SJCRH30 (cell line): ENCODE measurements at places on chromosomes 2 and 18. TPM values are rescaled to one million over a fixed set of nuclear protein-coding genes. Genes with fewer than 3 reads are reported as not detected.

The CAVIN2 gene
- 8.6 and 10.2 TPM in 2 replicates for total RNA-seq

The COMMD1 gene
- 48.9 and 51.4 TPM in 2 replicates for total RNA-seq

The CD207 gene
- 0.08 TPM in 1 of 2 replicates, not detected in the other for total RNA-seq

The NEUROD1 gene
- not detected in 2 replicates for total RNA-seq

The ZNF516 gene
- total RNA-seq, result 6.3 and 8.2 TPM in 2 replicates

The ZEB2 gene
- 55.1 and 69.1 TPM in 2 replicates for total RNA-seq

The CPO gene
- not detected in 2 replicates for total RNA-seq

The TUBA3E gene
- not detected in 2 replicates for total RNA-seq

The MFSD2B gene
- 0.05 TPM in 1 of 2 replicates, not detected in the other for total RNA-seq

The CKAP2L gene
- total RNA-seq, result 31.0 and 33.7 TPM in 2 replicates

The FHOD3 gene
- 0.10 and 0.15 TPM in 2 replicates for total RNA-seq

The DSEL gene
- total RNA-seq, result 21.5 and 24.6 TPM in 2 replicates

The SERPINB13 gene
- not detected in 2 replicates for total RNA-seq

DNA sequence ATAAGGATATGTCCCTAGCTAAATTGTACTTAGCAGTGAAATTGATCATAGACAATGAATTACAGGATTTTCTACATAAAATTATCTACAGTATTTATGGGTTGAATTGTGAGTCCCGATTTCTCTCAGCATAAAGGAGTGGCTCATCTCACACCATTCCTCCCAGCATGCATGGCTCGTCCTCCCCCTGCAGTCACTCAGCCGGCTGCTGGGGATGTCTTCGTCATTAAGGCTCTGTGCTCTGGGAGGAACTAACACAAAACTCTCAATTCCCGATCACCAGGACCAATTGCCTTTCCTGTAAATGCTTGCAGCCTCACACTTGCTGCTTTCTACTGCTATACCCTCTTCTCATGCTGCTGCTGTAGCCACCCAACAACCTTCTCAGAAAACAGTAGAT is 75.9 kb downstream of the TXNL1 start:
- DNase-seq, result no peak

- no peak for DNase-seq
These were observed 216.2 kb downstream of the GBX2 start for GRCh38 chr2:235951982-235952381.

GRCh38 chr18:22098563-22098989 is 70.8 kb upstream of the GATA6 start:
- no peak for DNase-seq

DNA sequence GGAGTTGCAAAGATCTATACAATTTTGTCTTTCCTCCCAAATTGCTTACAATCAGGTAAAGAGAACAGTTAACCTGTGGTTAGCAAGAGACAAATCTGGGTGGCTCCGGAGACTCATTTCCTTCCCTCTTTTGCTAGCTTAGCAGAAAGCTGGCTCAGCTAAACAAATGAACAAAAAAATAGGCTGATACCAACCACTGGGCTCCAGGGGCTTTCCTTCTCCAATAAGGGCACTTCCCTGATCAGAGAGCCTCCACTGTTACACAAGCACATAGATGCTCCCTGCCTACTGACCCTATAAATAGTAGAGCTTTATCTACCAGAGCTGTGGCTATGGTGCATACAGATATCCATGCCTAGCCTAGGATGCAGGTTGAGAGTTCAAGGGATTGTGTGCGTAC is 90.1 kb upstream of the ARL5A start:
- DNase-seq, result no peak

DNA sequence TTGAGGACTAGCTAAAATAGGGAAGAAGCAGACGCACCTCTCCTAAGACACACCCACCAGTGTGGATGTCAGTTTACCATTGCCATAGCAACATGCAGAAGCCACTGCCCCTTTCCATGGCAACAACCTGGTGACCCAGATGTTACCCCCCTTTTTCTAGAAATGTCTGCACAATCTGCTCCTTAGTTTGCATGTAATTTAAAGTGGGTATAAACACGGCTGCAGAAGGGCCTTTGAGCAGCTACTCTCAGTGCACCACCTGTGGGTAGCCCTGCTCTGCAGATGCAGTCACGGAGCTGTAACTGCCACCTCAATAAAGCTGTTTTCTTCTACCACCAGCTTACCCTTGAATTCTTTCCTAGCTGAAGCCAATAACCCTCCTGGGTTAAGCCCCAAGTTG is 87.1 kb downstream of the FBXO15 start:
- no peak for DNase-seq

DNA sequence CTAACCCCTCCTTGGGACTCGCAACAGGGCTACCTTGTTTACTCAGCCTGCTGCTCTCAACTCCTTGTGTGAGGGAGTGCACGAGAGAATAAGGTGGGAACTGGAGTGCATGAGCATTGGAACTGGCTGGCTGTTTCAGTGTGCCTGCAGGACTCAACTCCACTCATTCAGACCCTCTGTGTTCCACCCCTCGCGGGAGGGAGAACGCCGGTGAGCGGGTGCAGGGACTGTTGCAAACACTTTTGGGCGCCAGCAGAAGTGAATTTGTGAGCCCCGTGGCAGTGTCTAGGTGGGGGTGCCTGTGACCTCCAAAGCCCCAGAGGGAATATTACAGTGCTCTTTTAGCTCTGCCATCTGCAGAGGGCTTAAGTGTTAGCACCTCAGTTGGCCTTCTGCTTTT is 1978.3 kb upstream of the PIK3C3 start:
- no peak for DNase-seq

GRCh38 chr2:17460371-17461086 is 57.7 kb downstream of the RAD51AP2 start:
- DNase-seq, result no peak

GRCh38 chr2:178264211-178264610 is 69.9 kb downstream of the OSBPL6 start:
- no peak for DNase-seq

GRCh38 chr2:138522556-138522955 is 21.0 kb downstream of the SPOPL start:
- no peak for DNase-seq

GRCh38 chr18:24065906-24066305 is 51.4 kb downstream of the TTC39C start:
- no peak for DNase-seq

GRCh38 chr2:8307606-8308180 is 374.2 kb upstream of the ID2 start:
- DNase-seq, result no peak

DNA sequence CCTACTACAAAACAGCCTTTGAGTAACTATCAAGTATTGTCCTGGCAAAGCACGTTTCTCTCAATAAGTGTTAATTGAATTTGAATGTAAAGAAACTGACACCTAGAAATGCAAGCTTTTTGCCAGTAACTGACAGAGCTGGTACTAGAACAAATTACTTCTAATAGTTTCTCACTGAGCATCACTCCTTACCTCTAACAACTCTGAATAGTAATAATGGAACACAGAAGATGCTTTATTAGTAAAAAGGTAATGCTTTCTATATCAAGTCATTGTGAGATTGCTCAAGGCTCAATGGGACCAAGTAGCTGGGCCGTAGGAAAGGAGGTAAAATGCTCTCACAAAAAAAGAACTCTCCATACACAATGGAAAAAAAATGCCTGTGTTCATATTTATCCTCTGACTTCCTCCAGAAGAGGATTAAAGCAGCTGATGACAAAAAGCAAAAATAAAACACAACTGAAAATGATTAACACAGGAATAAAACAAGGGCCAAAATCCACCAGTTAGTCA is 11.8 kb downstream of the RASGRP3 start:
- no peak for DNase-seq

DNA sequence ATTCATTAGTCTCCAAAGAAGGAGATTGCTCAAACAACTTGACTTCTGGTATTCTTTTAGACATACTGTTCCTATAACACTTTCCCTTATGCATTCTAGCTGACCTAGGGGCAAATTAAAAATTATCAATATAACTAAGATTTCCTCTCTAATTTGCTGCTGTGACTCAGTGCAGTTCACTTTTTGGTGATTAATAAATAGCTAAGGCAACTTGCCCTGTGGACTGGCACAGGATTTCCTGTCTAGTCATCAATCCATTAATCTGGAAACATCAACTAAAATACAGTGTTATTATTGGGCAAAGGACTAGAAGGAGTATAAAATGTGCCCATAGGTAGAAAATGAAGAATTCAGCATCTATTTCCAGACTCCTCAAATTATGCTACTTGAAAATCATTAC is 83.5 kb upstream of the SERPINE2 start:
- no peak for DNase-seq

DNA sequence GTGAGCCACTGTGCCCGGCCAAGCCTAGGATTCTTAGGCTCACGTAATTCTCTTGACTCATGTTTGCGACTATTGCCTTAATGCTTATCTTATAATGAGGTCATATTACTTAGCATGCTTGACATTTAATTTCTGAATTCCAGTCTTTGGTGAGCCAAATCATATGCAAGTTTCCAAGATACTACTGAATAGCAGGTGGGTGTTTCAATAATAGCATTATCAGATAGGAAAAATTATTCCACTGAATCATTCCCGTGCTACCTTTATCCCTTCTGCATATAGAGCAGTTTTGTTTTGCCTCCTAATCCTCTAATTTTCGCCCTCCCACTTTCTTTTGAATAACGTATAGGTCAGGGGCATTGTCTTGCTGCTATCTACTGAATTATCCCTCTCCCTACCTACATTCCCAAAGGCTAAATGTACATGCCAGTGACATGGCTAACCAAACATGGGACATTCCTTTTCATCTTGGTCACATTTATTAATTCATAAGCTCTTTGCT is 4.9 kb downstream of the DAW1 start:
- DNase-seq, result no peak

- no peak for DNase-seq
These were observed 425.6 kb downstream of the SUCLG1 start for GRCh38 chr2:84033347-84033974.

- no peak for DNase-seq
These were observed 110.6 kb downstream of the CLIP4 start for GRCh38 chr2:29225814-29226213.

- DNase-seq, result no peak
These were observed 332.4 kb downstream of the PARD3B start for GRCh38 chr2:204877691-204878090.

DNA sequence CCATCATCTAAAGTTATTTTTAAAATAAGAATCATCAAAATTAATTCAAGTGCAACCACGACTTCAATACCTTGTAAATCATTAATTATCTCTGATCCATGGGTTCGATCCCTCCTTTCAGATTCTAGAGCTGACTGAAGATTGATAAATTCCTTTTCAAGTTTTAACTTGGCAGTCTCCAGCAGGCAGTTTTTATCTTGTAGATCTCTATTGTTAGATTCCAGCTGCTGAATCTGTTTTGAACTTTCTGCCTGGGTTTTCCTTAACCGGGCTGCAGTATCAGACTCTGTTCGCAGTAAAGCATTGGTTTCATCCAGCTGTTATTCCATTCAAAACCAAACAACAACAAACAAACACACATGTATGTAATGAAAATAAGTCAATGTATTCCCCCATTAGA is 59.5 kb downstream of the SLC66A3 start:
- no peak for DNase-seq

- DNase-seq, result no peak
These were observed 426.5 kb downstream of the METTL4 start for GRCh38 chr18:2144811-2145210.

- no peak for DNase-seq
These were observed 11.4 kb upstream of the CIDEA start for GRCh38 chr18:12242658-12243260.

GRCh38 chr18:70848329-70848728 is 559.5 kb downstream of the SOCS6 start:
- no peak for DNase-seq

- peak; percentile 16 for DNase-seq
These were observed 15.8 kb downstream of the TMEM200C start for GRCh38 chr18:5879479-5879882.

DNA sequence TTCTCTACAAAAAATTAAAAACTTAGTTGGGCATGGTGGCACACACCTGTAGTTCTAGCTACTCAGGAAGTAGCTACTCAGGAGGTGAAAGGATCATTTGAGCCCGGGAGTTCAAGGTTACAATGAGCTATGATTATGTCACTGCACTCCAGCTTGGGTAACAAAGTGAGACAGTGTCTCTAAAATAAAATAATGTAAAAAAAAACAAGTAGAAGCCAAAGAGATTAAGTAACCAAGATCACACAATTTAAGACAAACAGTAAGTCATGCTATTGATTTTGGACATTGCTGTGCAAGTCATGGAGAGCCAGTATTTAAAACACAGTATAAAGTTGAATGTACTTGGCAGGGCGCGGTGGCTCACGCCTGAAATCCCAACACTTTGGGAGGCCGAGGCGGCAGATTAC is 20.5 kb downstream of the ITSN2 start:
- DNase-seq, result no peak

- peak; percentile 69 for DNase-seq
These were observed 1.1 kb upstream of the SEH1L start for GRCh38 chr18:12946549-12947284.

DNA sequence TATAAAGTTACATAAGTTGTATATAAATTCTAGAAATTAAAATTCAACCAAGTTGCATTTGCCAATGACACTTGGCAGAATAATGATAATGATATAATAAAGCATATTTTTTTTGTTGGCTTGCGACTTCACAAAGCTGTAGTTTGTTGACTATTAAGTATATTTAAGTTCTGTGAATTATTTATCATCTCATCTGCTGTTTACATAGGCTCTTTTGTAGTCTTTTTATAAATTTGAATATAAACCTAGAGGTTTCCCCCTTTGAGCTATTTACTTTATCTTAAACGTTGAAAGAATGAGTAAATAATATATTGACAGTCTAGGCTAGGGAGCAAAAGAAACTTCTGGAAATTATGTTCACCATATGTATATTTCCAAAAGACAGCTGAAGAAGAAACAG is 32.9 kb downstream of the C18orf63 start:
- no peak for DNase-seq

- DNase-seq, result no peak
These were observed 109.9 kb upstream of the RAB27B start for GRCh38 chr18:54718408-54718773.

DNA sequence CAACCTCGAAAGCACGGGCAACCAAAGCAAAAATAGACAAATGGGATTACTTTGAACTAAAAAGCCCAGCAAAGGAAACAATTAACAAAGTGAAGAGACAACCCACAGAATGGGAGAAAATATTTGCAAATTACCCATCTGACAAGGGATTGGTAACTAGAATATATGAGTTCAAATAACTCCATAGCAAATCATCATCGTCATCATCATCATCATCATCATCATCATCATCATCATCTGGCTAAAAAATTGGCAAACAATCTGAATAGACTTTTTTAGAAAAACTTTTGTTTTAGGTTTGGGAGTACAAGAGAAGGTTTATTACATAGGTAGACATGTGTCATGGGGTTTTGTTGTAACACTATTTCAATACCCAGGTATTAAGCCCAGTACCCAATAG is 1239.3 kb upstream of the FAM98A start:
- no peak for DNase-seq
